ENCODE measurements at places on chromosomes 1 and 21.

- no peak for DNase-seq
Observed at GRCh38 chr1:209103092-209103491, 480.4 kb upstream of the CAMK1G start.

DNA sequence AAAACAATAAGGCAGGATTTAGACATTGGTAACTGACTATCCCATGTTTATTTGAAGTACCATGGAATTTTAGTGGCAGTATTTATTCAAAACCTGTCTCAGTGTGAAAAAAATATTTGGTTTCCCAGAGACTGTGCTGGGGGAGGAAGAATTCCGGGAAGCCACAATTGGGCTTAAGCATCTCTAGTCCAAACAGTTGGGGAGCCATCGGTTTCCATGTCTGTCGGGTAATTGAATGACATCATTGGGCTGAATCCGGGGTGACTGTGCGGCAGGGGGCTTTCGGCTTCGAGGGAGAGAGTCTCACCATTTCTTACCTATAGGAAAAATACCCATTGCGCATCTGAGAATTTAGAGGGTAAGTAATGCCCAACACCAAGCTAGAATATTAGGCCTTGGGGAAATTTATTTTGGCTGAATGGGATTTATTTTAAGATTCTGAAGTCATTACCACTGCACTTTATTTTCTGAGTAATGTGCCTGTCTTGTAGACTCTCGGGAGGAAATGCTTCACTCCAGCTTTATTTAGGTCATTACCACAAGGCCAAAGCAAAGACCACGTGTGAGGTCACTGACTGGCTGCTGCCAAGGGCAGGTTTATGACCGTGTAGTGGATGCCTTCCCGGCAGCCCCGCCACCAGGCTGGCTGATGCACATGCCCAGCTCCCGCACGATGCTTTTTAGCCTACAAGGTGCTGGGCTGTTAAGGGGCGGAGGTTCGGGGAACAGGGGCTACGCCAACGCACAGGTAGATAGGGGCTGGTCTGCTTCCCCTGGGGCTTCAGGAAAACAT, 23.1 kb upstream of the UMODL1 start:
- no peak for DNase-seq

GRCh38 chr1:171583591-171584201, 38.3 kb upstream of the MYOCOS start:
- DNase-seq, result no peak

- no peak for DNase-seq
Observed at GRCh38 chr1:155073377-155074242, 5.0 kb upstream of the EFNA3 start.

DNA sequence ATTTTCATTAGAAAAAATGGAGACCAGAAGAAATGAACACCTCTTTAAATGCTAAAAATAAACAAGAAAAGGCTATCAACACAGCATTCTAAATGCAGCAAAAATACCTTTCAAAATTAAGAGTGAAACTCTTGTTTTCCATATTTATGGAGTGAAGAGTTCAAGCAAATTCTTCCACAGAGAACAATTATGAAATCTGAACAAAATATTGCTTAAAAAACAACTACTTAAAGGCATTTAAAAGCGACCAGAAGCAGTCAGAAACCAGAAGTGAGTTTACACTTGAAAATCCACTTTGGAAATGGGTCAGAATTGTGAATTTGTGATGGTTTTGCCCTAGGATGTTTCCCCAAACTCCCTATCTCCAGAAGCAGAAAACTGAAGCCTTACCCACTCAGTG, 60.9 kb upstream of the KCNH1 start:
- no peak for DNase-seq

DNA sequence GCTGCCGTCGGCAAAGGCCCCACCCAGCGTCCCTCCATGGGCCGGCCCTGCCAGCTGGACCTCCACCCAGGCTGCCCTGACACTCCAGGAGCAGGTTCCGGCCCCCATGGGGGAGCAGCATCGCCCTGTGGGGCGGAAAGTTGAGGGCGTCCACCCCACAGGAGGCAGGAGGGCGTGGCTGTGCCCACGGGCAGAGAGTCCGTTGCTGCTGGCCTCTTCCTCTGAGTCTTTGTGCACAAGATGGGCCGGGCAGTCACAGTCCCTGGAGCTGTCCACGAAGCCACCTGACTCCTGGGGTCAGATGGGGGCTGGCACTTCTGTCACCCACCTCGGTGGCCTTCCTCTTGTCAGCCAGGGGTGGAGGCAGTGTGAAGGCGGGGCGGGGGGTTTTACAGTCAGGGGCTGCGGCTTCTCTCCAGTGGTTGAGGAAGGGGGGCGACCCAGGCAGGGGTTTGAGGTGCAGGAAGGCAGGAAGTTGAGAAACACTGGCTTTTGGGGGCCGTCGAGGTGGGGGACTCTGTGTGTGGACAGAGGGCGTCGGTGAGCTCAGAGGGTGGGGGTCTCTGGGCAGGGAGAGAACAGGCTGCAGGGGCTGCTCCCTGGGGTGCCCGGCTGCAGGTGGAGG, 67.2 kb upstream of the TTC34 start:
- no peak for DNase-seq

DNA sequence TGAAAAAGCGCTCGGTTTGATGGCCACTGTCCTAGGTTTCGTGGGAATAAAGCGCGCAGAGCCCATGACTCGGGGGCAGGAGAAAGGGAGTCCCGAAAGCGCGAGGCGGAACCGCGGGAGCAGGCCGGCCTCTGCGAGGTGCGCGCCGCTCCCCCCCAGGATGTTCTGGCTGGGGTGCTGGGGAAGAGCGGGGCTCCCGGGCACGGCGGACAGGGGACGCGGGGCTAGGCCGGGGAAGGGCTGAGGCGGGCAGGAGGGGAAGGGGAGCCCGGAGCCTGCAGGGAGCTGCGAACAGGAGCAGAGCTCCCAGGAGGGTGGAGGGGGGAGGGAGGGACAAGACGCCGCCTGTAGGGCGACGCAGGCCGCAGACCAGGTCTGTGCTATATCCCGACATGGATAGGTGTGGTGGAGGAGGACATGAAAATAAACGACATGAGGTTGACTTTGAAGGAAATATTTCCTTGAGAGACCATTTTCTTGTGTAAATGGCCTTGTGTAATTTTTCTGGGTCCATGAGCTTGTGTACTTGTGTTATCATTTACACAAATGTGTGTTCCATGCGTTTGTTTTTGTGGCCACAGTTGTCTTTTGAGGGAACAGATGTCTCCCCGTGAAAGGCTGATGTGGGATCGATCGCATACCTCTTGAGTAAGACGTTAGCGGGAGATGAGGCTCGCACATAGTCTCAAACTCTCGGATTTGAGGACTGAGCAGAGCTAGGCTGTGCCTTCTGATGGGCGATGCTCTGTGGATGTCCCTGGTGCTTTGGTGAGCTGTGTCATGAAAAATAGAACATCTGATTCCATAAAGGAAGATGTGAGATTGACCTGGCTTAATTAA, 1.3 kb downstream of the PCNT start:
- no peak for DNase-seq

GRCh38 chr1:8283058-8283884, 34.6 kb upstream of the SLC45A1 start:
- DNase-seq, result no peak

DNA sequence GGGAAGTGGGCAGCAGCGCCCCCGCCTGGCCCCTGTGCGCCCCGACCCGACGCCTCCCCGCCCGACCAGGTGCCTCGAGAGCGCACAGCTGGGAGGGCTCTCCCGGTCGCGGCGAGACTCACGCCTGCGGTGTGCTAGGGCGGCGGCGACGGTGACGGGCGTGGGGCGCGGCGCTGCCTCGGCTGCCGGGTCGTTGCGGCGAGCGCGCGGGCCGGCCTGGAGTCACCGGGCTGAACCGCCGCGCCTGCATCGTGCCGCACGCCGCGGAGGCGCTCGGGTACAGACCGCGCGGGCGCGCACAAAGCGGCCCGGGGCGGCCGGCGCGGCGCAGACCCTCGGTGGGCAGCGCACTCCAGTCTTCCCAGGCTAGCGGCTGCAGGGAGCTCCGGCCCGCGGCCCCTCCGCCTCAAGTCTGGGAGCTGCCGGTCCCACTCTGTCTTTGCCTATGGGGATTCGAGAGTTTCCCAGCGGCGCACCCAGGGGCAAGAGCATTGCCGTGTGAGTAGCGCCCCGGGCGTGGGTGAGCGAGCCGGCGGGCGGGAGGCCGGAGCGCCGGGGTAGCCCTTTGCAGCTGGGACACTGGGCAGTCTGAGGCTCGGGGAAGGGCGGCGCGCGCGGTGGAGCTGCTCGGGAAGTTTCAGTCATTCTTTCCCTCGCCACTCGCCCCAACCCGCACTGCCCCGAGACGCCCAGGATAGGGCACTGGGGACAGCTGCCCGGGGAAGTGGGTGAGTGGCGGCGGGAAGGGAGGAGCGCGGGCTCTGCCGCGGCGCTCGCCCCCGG, at the start of gene SLC35F3:
TSS of gene SLC35F3 (plus strand) at position 44 of the 783 bp plus-strand sequence.
- no peak for DNase-seq

- DNase-seq, result no peak
Observed at GRCh38 chr1:65845535-65846060, 52.9 kb downstream of the PDE4B start.

GRCh38 chr1:183231545-183231944, 45.5 kb downstream of the LAMC2 start:
- no peak for DNase-seq

- DNase-seq, result no peak
Observed at GRCh38 chr1:215192306-215192705, 109.8 kb downstream of the KCNK2 start.

DNA sequence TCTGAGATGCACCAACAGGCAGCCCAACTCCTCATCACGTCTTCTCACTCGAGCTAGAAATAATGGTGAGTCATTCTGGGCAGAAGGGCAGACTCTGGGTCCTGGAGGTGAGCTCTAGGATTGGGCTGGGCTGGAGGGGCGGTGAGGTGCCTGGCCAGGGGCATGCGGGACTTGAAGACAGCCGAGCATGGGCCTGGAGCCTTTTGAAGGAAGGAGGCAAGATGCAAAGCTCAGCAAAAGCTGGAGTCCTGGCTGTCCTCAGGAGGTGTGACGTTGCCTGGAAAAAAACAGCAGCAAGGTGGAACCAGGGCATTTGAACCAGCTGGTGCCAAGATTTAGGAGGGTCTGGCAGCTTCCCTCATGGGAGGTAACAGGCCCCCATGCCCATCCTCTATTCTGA, 712 bp downstream of the KCNA2 start:
- DNase-seq, result no peak

- DNase-seq, result no peak
Observed at GRCh38 chr1:9127395-9128165, 1.3 kb downstream of the GPR157 start.

GRCh38 chr1:117188816-117189437, 21.8 kb downstream of the VTCN1 start:
- DNase-seq, result no peak

GRCh38 chr1:17635811-17636210, 96.3 kb downstream of the ARHGEF10L start:
- no peak for DNase-seq

GRCh38 chr1:100187912-100188311, 9.9 kb upstream of the LRRC39 start:
- no peak for DNase-seq

GRCh38 chr1:14997646-14998276, 155.8 kb upstream of the TMEM51 start:
- DNase-seq, result no peak

- no peak for DNase-seq
Observed at GRCh38 chr21:27306206-27306605, 339.3 kb upstream of the ADAMTS5 start.

- DNase-seq, result no peak
Observed at GRCh38 chr1:16231331-16232315, 5.4 kb downstream of the CPLANE2 start.

- no peak for DNase-seq
Observed at GRCh38 chr1:198018529-198018928, 101.4 kb downstream of the LHX9 start.

DNA sequence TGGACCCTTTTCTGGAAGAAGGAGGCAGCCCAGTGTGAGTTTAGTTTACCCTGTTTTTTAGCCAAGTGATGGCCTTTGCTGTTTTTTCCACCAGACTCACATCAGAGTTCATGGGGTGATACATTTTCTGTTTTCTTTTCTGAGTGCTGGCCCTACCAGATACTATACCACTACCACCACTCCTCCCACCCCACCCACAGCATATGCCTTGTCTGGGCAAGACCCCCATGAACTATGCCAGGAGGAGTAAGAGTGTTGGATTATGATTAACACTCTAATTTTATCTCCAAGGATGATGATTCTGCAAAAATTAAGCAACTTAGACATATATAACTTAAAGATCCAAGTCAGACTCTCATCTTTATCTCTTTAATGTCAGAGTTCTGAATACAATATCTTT, 26.1 kb downstream of the FABP3 start:
- DNase-seq, result no peak

DNA sequence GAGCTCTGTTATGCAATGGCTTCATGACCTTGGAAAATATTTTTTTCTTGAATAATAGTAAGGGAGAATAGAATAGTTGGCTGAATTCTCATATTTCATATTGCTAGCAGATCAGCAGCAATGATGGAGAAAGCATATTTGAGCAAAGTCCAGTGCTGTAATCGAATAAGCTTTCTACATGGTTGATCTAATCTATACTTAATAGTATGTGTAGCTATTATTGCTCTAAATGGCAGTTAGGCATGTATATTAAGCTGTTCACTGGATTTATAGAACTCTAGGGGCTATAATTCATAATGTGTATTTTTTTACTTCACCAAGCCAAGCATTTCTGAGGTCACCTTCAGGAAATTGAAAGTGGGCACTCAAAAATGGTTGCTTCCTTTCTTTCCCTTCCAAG, 10.0 kb upstream of the IL19 start:
- no peak for DNase-seq

DNA sequence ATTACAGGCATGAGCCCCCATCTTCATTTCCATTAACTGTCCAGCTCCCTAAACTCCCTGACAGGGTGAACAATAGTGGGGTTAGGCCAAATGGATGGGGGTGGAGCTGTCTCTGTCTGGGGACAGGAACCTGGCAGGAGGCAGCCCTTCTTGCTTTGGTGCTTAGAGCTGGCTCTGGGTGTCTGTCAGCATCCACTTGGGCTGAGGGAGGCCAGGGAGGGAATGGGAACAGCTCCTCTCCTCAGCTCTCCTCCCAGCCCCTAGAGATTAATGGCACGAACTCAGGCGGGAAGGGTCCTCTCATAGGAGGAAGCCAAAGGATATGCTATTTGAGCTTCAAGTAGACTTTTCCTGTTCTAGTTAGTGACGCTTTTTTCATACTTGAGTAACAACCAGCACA, 11.1 kb upstream of the ETV3L start:
- DNase-seq, result no peak
